DMS153 (cell line): ENCODE measurements at places on chromosomes 13 and 19.

DNA sequence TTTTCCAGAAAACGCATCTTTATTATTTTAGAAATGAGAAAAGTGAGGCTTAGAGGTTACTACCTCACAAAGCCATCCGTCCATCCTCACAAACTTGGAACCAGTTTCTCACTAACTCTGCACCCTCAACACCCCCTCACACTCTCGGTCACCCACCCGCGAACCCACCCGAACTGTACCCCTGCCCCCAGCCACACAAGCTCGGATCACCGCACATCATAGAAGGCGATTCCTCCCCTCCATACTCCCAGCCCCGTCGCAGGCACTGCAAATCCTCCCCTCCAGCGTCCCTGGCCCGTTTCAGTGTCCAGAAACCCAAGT lies 238 bp downstream of the ZNF260 start:
- no peak for DNase-seq

DNA sequence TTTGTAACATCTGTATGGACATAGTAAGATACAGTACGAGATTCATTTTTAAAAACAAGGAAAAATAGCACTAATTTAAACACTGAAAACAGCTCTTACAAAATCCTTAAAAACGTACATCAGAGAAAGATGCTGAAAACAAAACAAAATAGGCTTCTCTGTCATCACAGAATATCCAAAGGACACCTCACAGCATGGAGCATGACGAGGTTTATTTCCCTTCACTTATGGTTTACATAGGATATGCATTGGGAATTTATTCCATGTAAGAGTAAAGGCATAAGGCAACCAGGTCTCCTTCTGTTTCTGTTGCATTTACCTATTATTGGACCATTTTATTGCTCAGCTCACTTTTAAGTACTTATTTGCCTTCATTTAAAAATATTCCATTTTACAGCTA lies 3.0 kb downstream of the KCTD12 start:
- DNase-seq, result no peak

GRCh38 chr13:111025310-111025709 lies 89.8 kb upstream of the ARHGEF7 start:
- DNase-seq, result no peak

DNA sequence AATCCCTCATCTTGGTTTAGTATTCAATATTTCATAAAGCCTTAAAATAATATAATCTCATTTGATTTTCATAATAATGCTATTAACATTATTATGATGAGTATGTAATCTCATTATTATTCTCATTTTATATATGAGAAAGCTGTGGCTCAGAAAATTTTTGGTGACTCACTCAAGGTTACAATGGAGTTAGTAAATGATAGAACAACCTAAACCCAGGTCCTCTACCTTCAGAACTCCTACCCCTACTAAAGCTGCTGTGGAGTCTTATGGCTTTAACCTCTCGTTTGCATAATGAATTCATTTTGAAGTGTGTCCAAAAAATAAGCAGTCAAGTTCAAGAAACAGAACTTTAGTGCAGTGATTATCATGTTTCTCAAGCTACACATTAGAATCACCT lies 226.3 kb downstream of the TBC1D4 start:
- no peak for DNase-seq

- no peak for DNase-seq
Measured at GRCh38 chr13:77784515-77784914, 87.0 kb downstream of the SLAIN1 start.

GRCh38 chr19:17719730-17720400 lies 585 bp downstream of the MAP1S start:
- DNase-seq, result peak; percentile 7

DNA sequence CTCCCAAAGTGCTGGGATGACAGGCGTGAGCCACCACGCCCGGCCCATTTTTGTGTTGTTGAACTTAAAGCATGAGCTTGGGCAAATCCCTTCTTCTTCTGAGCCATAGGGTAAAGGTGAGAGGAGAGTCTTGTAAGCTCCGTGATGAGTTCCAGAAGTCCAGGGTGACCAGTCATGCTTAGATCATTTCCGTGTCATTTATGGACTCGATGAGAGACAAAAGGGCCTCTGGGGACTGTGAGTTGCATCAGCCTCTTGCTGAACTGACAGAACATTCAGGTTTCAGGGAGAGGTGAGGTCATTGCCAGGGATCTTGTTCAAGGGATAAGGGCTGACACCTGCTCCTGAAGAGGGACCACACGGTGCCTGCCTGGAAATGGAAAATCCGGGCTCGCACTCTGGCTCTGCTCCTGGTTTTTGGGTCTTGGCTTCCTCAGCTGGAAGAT lies 53.6 kb downstream of the GADD45B start:
- DNase-seq, result peak; percentile 94

- no peak for DNase-seq
Measured at GRCh38 chr19:44947041-44947581, 1.3 kb downstream of the APOC2 start.

GRCh38 chr19:21838646-21839045 lies 2.7 kb upstream of the ZNF43 start:
- DNase-seq, result no peak

GRCh38 chr13:51848674-51849073 lies 3.7 kb upstream of the TMEM272 start:
- no peak for DNase-seq

DNA sequence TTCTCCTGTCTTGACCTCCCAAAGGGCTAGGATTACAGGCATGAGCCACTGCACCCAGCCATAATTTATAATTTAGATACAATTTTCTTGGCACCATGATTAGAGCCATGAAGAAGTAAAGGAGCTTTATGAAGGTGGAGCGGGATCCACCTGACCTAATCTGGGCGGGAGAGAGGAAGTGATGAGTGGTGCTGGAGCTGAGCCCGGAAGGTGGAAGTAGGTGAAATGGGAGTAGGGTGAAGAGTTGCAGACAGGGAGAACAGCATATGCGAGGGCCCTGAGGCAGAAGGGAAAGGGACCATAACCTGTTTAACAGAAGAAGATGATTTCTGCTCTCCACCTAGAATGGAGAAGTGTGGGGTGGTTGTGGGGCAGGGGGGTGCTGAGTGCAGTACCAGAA lies 4.2 kb downstream of the BLOC1S3 start:
- no peak for DNase-seq

DNA sequence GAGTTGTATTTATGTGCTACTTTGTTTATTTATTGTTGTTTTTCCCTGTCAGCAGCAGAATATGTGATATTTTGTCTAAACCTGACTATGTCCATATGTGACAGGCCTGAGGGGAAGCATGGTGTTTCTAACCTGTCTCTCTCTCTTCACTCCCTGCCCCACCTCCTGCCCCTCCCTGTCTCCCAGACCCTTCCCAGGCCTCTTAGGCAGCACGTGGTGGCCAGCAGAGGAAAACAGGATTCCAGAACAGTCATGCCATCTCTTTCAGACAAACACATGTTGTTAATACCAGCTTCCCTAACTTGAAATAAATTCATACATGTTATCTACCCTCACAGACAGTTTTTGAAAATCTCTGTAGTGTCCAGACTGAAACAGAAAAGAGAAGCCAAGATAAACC lies 31.0 kb upstream of the ATP11A start:
- DNase-seq, result no peak

GRCh38 chr19:1911995-1912394 lies 6.8 kb downstream of the ADAT3 start:
- DNase-seq, result no peak

DNA sequence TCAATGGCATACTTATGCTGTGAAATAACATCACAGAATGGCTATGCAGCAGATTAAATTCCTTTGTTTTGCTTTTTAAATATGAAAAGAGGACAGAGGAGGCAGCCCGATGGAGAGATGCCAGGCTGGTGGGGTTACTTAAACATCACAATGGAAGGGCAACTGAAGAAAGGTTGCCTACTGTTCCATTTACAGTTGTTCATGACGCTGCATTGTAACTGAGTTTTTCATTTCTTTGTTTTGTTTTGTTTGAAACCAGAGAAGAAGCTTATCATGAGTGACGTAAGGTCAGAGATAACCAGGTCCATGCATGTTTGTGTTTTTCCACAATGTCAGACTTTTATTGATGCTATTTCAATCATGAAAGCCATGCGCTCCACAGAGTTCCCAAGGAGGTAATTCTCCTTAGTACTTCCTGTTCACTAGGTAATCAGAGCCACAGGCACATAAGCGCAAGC lies 273.8 kb downstream of the LHFPL6 start:
- DNase-seq, result no peak

DNA sequence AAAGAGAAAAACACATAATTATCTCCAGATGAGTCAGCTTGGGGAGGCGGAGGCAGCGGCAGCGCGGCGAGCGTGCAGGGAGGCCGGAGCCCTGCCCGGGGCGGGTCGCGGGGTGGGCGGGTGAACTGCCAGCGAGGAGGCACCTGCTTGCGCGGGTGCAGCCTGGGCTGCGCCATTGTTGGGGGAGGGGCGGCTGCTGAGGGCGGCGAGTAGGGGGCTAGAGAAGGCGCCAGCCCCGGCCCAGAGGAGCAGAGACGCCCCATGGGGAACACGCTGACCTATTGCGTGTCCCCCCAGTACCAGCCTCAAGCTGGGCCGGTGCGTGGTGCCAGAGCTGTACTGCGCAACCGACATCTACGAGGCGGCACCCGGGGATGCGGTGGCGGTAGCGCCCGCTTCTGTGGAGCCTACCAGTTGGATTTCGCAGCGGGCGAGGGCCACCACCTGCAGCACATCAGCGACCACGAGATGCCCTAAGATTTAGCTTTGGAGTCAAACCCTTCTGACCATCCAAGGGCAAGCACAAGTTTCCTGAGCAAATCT lies 16.7 kb downstream of the ZNF100 start:
- no peak for DNase-seq

- DNase-seq, result no peak
Measured at GRCh38 chr13:113914333-113915011, 50.6 kb upstream of the GAS6 start.
